ENCODE measurements at places on chromosomes 2 and 18. TPM values are rescaled to one million over a fixed set of nuclear protein-coding genes. Genes with fewer than 3 reads are reported as not detected.

GALNT5 gene
- 2.8 TPM for total RNA-seq

IL1B gene
- total RNA-seq: 0.18 TPM

SPTBN1 gene
- 133 TPM for total RNA-seq

DUSP11 gene
- total RNA-seq: 42.4 TPM

MXD1 gene
- 2.4 TPM for total RNA-seq

OTX1 gene
- total RNA-seq: 3.5 TPM
